Omental fat pad (tissue), 4 donors: ENCODE measurements at places on chromosomes 2 and 18.

GRCh38 chr18:48222118-48222517 lies 187.1 kb downstream of the ZBTB7C start:
- DNase-seq: peak; percentile 37

GRCh38 chr2:216649574-216649973 lies 16.4 kb downstream of the IGFBP2 start:
- DNase-seq: no peak

DNA sequence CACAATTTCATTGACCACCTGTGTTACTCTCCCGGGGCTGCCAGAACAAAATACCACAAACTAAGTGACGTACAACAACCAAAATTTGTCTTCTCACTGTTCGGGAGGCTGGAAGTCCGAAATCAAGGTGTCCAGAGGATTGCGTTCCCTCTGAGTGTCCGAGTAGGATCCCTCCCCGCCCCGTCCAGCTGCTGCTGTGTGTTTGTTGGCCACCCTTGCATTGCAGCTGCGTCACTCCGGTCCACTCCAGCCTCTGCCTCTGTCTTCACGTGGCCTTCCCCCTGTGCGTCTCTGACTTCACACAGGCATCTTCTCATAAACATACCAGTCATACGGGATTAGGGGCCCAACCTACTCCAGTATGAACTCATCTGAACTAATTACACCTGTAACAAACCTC lies 251.8 kb upstream of the SMIM21 start:
- DNase-seq: no peak

DNA sequence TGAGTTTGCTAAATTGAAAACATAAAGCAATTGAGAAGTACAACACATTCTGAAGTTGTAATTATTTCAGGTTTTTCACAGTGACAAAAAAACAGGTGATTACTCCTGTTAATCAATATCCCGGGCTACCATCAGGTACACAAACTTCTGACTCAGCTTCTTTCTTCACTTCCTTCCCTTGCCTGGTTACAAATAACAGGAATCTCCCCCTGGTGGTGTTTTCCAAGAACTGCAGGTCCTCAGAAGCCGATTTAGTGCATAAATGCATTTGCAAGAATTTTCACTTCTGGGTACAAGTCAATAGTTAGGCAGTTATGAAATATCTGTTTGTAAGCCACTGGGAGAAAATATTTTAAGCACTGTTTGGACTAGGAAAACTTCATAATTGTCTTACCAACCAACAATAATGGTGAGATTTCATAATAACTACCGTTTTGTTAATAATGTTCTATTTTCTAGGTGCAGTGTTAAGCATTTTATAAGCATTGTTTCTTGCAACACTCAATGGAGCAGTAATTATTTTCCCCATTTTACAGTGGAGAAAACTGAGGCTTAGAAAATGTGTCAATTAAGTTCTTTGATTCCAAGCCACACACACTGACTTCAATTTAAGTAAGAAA lies 12.4 kb upstream of the GMCL1 start:
- peak; percentile 44 for DNase-seq

DNA sequence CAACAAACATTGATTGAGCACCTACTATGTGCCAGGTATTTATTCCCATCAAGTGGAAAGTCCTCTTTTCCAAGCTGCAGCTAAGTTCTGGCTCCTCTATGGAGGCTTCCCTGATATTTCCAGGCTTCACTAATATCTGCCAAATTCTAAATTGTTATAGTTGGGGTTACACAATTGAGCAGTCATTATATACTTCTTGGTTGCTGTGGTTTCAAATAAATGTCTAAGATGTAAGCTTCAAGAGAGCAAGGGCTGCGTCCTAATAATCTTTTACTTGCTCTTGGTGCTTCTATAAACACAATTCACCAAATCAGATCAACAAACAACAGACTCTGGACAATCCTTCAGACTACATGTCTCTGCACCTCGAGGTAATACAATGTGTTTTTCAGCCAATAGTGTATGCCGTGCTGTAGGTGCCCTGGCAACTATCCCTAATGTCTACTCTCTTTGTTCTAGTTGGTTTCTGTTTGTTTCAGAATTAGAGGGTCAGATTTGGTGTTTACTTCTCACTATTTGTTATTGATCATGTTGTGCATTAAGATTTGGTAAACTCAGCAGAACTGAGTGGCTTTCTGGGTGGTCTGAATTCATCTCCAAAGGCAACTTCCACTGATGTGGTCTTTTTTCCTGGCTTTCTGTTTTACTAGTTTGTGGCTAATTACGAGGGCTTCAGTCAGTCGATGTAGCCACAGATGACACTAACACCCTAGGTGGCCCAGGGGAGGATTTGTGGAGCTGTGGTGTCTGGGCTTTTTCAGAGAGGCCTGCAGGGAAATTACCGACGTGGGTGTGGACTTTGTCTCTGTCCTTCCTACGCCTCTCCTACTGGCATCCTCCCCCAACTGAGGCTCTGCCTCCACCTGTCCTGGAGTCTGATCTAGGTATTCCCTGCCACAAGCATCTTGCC lies 50.4 kb downstream of the CDCA7 start:
- no peak for DNase-seq

GRCh38 chr2:208466920-208467298 lies 60.3 kb downstream of the PTH2R start:
- DNase-seq: no peak

DNA sequence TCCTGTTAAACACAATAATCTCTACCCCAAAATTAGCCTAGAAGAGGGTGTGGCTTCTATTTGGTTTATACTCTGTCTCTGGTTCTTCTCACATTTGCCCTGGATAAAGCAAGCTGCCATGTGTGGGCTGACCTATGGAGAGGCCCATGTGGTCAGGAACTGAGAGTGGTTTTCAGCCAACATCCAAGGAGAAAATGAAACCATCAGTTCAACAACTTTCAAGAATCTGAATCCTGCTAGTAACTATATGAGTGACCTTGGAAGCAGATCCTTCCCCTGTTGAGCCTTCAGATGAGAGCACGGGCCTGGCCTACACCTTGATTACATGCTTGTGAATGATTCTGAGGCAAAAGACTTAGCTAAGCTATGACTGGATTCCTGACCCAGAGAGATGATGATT lies 11.5 kb upstream of the TRIB2 start:
- DNase-seq: no peak

DNA sequence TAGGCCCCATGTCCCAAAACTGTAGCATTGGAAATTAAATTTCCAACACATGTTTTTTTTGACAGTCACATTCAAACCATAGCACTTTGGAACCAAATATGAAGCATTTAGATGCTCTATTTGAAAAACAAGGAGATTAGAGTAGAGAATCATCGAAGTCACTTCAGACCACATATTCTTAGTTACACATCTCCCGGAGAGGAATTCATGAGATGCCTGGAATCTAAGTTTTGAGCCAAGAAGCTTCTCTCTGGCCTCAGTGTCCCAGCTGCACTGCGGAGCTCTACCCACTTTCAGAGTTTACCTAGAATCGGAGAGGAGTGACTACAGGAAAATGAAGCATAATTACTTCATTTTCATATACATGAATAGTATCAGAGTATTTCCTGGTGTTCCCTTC lies 385.9 kb downstream of the TNS1 start:
- no peak for DNase-seq

- no peak for DNase-seq
These were observed 47.8 kb downstream of the PSMD14 start for GRCh38 chr2:161355983-161356382.

DNA sequence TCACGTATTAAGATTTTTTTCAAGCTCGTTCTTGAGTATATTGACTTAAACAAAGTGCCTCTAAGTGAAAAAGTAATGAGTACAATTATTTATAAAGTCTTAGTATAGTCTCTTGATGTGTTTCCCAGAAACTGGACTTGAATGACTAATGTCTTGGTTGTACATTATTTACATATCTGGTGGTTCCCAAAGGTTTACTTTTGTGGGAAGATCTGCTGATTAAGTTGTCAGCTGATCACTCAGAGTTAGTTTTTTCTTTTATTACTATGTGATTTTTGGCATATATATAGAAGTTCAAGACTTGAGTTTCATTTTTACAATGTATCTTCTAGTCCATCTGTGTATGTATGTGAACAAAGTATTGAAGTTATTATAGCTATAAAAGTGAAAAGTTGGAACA lies 29.5 kb downstream of the RNF144A start:
- DNase-seq: no peak

GRCh38 chr18:8367217-8367988 lies 241.8 kb upstream of the RAB12 start:
- DNase-seq: no peak

GRCh38 chr2:29755829-29756228 lies 165.6 kb downstream of the ALK start:
- DNase-seq: no peak

DNA sequence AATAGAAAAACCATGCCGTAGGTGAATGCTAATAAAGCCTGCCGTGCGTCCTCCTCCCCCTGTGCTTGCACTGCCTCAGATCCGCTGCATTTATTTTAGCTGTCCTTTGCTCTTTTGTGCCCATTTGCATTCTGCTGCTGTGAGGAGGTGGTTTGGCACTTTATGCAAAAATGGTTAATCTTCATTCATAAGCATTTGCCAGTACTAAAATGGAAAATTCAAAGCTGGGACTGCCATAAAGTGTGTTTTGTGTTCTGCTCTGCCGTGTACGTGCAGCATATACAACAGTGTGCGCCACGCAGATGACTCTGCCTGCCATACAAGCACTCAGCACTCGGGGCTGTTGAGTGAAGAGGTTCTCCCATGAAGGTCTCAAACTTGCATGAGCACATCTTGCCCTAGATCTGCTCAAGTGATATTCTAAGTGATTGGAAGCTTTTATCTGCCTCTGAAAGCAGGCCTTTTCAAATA lies 73.6 kb downstream of the SPATS2L start:
- DNase-seq: no peak

DNA sequence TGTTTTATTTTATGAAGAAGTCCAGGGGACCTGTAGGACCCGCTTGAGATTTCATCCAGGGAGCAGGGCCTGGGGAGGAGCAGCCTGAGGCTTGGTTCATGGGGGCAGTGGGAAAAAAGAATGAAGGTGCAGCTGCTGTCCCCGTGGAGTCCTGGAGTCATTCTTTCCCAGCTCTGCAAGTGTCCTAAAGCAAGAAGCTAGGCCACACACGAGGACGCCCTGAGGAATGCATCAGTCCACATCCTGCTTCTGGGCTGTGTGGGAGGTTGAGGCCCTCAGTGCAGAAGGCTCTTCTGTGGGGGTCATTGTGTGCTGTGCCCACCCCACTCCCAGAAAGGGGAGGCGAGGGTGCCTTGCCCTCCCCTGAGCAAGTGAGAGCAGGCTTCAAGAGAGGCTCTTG lies 179.9 kb upstream of the HS6ST1 start:
- no peak for DNase-seq

DNA sequence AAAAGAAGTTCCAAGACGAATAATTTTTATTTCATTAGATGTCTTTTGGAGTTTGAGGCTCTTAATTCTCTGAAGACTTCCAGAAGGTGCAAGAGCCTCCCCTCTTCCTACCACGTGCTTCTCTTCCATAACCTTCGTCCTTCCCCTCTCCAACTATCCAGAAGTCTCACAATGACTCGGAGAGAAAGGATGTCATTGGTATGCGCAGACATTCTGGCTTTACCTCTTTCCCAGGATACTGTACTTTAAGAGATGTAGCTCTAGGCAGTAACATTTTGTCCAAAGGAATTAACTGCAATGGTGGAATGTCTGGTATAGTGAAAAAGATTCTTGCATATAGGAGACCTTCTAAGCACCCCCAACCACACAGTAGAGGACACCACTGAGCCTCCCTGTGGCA lies 249.0 kb upstream of the OSR1 start:
- DNase-seq: no peak

DNA sequence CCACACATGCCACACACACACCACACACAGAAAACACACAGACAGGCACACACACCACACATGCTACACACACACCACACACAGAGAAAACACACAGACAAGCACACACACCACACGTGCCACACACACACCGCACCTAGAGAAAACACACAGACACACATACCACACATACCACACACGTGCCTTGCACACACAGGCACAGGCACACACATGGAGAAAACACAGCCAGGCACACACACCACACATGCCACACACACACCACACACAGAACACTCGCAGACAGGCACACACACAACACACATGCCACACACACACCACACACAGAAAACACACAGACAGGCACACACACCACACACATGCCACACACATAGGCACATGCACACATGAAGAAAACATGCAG lies 242.1 kb upstream of the MYT1L start:
- no peak for DNase-seq

DNA sequence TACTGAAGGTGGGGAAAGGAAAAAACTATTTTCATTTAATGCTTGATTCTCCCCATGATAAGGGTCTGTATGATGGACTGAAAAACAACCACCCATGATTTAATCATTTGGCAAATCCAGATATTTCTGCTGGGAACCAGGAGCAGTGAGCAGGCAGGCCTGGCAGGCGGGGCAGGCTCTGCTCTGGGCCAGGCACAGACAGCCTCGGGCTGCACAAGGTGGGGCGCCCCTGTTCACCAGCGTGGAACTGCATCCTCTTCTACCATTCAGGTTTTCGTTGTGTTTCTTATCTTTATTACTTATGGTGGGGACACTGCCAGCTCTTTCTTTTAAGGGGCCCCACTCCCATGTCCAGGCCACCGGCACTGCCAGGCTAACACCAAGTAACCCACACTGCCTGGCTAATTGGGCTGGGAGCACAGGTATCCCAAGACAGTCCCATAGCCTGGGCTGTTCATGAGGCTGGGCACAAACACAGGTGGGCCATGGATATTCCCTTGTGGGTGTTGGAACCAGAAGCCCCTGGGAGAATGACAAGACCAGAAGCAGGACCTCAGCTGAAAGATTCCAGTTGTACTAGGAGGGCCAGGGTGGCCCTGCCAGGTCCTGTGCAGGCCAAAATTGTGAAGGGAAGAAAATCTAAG lies 57.1 kb upstream of the RALBP1 start:
- DNase-seq: no peak
